ENCODE measurements at places on chromosomes 3 and 15.

DNA sequence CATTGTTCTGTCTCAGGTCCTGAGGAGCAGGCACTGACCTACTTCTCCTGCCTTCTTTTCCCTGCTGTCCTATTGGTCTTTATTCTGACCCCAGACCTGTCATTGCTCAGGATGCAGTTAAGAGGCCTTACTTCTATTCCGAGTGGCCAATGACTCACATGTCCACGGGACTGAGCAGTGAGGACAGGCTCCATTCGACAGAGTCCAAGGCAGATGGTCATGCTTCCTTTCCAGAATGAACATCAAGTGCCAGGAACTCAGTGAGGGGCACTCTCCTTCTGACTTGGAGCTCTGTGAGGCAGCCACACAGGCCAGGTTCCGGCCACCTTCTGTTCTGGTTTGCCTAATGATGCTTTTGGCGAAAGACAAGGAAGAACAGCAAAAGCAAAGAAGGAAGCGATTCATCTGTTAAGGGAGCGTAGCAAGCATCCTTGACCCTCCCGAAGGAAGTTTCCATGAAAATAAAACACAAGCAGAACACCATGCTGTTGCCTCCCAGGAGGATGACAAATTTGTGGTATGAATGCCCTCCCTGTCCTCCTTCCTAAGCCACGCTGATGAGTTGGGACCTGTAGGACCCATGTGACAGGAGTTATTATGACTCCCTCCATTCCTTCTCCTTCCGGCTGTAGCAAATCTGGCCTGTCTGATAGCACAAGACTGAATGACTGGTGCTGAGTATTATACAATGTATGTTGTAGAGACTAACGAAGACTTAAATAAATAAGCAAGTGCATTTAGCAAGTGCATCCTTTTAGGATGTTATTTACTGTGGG lies 14.4 kb upstream of the TPRG1 start:
- no peak for DNase-seq

DNA sequence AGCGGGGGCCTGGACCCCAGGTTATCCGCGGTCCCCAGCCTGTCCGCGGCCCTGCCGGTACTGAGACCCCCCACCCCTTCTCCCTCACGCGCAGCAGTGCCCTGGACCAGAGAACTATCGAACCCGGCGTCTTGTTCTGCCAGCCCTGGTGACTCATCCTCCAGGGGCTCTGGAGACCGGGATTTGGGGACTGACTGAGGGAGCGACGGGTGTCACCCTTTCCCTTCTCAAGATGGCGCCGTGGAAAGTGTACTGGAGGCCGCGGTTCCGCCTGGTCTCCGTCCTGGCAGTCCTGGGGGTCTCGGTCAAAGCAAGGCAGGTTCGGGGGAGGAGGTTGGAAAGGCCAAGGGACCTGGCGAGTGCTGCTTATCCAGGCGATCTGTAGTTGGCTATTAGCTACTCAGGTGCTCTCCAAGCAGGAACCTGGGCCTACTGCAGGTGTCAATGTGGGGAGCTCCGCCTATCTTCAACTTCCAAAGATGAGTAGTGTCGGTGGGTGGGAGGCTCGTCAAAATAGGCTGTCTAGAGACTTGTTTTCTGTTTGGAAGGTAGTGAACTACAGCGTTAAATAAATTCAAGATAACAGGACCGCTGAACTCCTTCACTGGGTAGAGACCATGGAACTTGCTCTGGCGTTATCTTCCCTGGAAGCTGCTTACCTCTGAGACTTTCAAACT lies 790 bp downstream of the RAB5A start:
- DNase-seq: no peak

GRCh38 chr3:54710954-54711353 lies 216.9 kb downstream of the LRTM1 start:
- no peak for DNase-seq

DNA sequence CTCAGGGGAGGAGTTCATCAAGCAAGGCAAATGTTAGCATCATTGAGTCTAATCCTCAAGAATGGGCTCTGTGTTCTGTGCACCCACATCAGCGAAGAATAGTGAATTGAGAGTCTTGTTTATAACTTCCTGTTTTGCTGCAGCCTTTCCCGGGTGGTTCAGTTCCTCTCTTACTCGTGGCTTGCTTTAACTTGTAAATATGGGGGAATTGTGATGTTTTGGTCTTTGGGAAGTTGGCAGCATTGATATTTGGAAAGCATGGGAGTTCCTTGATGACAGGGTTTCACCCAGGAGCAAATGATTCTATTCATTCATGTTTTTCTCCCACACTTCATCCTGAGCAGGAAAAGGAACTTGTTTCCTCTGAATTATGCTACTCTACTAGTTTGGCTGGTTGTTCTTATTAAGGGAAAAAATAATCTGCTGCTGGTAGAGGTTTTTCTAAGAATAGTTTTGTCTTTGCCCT lies 40.4 kb downstream of the GPD1L start:
- no peak for DNase-seq

Data from cortex of kidney (tissue), 1 donor.